Lung (tissue), 17 donors: ENCODE measurements at places on chromosomes 7 and 10. TPM values are rescaled to one million over a fixed set of nuclear protein-coding genes. Genes with fewer than 3 reads are reported as not detected.

- H3K27ac ChIP-seq, result no peak overlapping the region
- no peaks in the 10 kb centered on the region for H3K27me3 ChIP-seq
- no peak overlapping the region for H3K4me3 ChIP-seq
- no peaks in the 10 kb centered on the region for H3K4me1 ChIP-seq
Measured at GRCh38 chr7:111159426-111159825, 68.5 kb downstream of the LRRN3 start.

GRCh38 chr10:28986117-28986792 lies 302.6 kb upstream of the LYZL1 start:
- H3K27ac ChIP-seq, result no peak overlapping the region
- H3K4me3 ChIP-seq, result no peak overlapping the region
- DNase-seq, result no peak

DNA sequence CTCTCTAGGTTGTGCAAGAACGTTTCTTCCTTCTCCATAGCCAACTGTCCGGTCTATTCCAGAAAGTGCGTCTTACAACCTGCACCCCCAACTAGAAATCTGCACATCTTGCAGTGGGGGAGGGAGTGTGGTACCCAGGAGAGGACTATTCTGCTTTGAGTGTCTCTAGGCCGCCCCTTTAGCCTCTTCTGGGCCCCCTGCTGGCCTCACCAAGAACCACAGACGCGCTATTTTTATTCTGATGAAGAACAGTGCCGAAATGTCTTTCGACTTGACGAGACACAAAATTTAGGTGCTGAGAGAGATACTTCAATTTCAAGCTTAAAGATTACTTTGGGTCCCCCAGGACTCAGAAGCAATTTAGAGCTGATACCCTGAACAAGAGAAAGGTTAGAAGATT lies 1.0 kb downstream of the CNPY1 start:
- H3K27ac ChIP-seq, result no peak overlapping the region
- no peak for DNase-seq
- H3K36me3 ChIP-seq, result no peaks in the 10 kb centered on the region
- peaks cover 12% of the 10 kb centered on the region for H3K4me1 ChIP-seq

DNA sequence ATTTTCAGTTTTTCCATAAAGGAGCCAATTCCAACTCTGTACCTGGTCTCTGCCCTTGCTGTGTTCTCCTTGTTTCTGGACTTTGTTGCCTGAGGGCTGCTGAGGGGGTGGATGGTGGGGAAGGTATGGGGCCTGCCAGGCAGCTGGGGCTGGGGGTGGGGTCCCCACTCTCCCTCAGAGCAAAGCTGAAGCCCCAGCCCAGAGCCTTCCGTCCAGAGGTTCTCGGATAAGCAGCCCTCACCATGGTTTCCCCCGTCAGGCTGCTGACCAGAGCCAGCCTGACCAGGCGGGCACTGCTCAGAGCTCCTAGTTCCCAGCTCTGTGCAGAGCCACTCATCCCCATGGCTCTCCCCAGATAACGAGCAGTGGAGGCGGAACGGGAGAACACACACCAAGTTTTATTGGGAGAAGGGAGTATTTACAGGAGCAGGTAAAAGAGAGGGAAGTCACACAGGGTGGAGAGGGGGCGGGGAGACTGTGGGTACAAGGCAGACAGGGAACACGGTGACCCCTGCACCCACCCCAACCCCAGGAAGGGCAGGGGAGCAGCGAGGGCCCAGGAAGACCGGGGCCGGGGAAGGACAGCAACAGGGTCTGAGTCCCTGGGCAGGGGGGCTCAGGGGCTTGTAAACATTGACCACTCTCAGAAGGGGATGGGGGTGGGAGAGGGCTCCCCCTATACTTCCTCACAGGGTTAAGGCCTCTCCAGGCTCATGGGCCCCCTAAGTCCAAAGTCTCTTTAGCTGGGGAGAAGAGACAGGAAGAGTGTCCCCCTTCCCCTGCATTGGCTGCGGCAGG lies 5.8 kb downstream of the GNB2 start:
- H3K27me3 ChIP-seq, result no peaks in the 10 kb centered on the region
- H3K4me1 ChIP-seq, result no peaks in the 10 kb centered on the region
- peaks cover 8% of the 10 kb centered on the region for H3K36me3 ChIP-seq

DNA sequence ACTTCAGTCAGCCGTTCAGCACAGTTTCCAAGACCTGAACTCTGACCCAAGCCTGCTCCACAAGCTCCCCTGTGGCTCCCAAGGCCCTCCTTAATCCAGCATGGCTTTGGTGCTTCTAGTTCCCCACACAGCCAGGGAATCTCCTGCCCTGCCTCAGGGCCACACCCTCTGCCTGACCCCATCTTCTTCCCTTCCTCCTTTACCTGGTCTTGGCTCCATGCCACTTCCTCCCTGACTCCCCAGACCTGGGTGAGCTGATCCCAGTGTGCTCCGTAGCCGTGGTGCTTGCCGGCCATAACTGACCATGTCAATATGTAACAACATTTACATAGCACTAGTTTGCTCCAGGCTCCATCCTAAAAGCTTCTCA lies 20.0 kb downstream of the TMEM273 start:
- no peaks in the 10 kb centered on the region for H3K27me3 ChIP-seq
- no peaks in the 10 kb centered on the region for H3K4me1 ChIP-seq
- DNase-seq, result no peak
- no peak overlapping the region for H3K4me3 ChIP-seq
- H3K36me3 ChIP-seq, result no peaks in the 10 kb centered on the region

GRCh38 chr7:70726294-70726693 lies 405.6 kb upstream of the GALNT17 start:
- no peaks in the 10 kb centered on the region for H3K4me1 ChIP-seq
- H3K36me3 ChIP-seq, result no peaks in the 10 kb centered on the region
- no peak overlapping the region for H3K4me3 ChIP-seq
- no peak overlapping the region for H3K27ac ChIP-seq

The MXI1 gene
- 20.1 TPM for total RNA-seq

The CPA2 gene
- total RNA-seq, result 2.0 TPM

The FAM24B gene
- total RNA-seq, result 3.0 TPM

The PRTFDC1 gene
- total RNA-seq, result 4.0 TPM

The JAZF1 gene
- 16.5 TPM for total RNA-seq
